ENCODE measurements at places on chromosomes 7 and 10.
A peak's percentile ranks its signal among the peaks of the same experiment; 100 is the strongest.

DNA sequence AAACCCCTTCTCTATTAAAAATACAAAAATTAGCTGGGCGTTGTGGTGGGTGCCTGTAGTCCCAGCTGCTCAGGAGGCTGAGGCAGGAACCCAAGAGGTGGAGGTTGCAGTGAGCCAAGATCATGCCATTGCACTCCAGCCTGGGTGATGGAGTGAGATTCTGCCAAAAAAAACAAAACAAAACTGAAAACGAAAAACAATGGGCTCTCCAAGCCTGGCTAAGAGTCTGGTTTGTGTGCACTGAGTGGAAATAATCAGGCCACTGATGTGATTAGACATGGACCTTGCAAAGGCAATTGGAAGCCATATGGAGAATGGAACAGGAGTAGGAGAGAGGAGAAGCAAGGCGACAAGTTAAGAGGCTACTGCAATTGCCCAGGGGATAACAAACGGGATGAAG, 60.1 kb upstream of the GSDME start:
- no peak for DNase-seq

DNA sequence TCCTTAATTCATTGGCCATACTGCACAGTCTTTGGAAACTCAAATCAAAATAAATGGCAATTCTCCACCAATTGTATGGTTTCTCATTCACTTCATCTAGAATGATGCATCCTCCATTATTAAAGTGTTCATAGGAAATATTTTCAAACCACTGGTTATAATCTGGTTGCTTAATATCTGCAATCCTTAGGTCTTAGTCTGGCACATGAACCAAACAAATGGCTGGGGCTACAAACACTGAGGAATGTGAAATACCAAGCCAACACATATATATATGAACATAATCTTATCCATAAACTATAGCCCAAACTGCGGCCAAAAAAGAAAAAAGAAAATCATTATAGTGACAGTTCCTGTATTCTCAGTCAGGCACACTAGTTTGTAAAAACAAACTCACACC, 5.7 kb upstream of the MSS51 start:
- DNase-seq: no peak

- DNase-seq: no peak
Measured at GRCh38 chr10:42680267-42680666, 41.9 kb upstream of the ZNF33B start.

- DNase-seq: no peak
Measured at GRCh38 chr10:43138757-43139241, 554 bp downstream of the CSGALNACT2 start.

DNA sequence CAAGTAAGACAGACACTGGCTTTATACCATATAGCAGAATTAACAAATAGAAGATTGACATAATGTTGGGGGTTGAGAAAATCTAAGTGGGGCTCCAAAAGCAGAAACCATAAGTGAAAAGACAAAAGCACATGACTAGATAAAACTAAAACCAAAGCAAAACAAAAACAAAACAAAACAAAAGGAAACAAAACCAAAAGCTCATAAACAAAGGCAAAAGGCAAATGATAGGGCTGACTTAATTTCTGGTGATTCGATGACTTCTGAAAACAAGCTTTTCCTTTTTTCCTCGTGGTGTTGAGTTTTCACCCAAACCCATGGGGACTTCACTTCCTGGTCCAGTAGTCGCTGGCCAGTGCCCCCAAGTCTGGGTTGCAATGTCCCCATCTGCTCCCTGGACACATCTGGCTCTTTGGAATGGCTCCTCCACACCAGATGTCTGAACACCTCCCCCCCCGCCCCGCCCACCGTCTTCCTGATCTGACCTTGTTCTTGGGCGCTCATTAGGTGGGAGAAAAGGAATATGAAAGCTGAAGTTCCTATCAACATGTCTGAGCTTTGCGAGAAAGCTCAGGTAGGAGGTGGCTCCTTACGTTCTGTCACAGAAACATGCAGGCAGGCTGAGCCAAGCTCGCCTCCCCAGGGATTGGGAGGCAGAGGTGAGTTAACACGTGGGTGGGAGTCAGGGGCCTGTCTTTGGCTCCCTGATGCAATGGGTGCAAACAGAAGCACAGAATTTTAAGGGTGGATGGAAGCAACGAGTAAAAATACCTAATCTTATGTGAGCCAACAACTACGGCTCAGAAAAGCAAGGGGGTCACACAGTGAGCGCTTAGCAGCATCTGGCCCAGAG, 121.0 kb downstream of the NEURL1 start:
- DNase-seq: no peak

DNA sequence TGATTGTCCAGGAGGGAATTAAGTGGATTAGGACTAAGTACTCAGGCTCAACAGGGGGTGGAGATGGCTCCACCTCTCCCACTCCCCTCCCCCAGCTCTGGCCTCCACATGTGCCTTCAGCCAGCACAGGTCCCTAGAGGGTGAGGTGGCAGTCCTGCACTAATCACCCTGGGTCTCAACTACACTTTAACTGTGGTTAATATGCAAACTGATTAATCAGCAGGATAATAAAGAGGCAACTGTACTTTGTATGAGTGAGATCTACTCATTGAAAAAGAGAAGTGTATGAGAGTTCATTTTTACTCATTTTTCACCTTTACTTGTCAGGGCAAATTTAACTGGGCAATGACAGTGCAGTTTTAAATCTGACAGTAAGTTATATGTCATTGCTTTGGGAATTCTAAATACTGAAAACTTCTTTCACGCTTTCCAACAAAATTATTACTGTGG, 223.8 kb upstream of the CCDC6 start:
- DNase-seq: no peak

DNA sequence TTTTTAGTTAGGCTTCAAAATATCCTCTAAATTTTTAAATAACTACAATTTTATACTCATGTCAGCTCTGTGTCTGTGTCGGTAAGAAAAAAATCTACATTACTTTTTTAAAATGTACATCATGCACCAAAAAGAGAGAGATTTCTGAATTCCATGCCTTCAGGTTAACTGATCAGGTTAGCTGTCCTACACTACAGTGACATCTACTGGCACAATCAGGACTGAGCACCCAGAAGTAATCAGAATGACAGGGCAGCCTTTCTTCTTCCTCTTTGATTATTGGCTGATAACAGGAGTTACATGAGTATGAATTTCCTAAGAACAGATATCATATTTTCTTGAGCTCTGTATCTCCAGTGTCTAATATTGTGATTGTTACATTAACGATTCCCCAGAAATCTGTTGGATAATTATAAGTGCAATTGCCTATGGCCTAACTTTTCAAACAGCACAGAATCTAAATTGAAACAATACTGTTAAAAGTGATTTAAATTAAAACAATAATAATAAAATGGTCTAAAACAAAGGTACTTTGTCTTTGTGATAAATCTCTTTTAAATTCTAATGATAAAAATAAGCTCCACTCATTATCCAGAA, 41.8 kb upstream of the HYCC1 start:
- DNase-seq: no peak

GRCh38 chr7:107210400-107210799, 41.6 kb downstream of the HBP1 start:
- no peak for DNase-seq

DNA sequence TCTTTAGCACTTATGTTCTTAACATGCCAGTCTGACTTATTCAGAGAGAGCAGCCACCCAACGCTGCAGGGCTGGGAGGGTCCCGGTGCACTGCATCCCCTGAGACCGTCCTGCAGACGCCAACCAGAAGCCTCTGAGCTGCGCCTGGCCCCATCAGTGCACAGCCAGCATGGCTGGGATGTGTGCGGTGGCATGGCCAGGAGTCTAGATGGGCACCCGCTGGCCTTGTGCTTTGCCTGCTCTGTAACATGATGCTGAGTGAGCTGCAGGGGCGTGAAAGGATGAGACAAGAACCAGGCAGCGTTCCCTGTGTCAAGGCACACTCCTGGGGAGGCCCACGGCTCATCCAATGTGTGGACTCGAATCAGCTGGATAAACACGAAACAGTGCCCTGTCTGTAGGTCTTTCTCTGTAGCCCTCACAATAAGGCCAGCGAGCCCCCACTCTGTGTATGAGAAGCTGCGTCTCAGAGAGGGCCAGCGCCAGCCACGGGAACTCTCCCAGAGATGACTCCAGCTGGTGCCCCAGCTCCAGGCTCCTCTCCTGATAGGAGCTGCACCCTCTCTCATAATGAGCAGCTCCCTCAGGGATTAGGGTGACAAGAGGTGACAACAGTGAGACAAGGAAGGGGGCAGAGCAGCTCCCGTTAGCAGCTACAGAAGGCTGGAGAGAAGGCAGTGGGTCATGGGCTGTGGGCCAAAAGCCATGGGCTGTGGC, 96.8 kb downstream of the TNS3 start:
- no peak for DNase-seq

GRCh38 chr10:19845503-19846368, 29.5 kb downstream of the PLXDC2 start:
- DNase-seq: no peak

GRCh38 chr7:98930464-98930863, 52.1 kb downstream of the TRRAP start:
- no peak for DNase-seq

GRCh38 chr10:101261702-101262101, 32.4 kb upstream of the LBX1 start:
- no peak for DNase-seq

- DNase-seq: no peak
Measured at GRCh38 chr10:154348-154747, 19.1 kb downstream of the ZMYND11 start.

DNA sequence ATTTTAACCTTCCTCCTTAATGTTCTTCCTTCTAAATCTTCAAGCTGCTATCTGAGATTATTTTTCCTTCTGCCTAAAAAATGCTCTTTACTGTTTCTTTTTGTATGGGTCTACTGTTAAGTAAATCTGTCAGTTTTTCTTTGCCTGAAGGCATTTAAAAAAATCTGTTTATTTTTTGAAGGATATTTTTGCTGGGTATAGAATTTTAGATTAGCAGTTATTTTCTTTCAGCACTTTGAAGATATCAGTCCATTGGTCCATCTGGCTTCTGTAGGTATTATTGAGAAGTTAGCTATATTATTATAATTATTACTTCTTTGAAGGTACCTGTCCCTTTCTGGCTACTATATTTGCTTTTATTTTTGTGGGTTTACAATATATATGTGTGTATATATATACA, 171.4 kb downstream of the BBS9 start:
- DNase-seq: no peak

- peak; percentile 96 for DNase-seq
Measured at GRCh38 chr7:35799846-35800717, 775 bp upstream of the SEPTIN7 start.

DNA sequence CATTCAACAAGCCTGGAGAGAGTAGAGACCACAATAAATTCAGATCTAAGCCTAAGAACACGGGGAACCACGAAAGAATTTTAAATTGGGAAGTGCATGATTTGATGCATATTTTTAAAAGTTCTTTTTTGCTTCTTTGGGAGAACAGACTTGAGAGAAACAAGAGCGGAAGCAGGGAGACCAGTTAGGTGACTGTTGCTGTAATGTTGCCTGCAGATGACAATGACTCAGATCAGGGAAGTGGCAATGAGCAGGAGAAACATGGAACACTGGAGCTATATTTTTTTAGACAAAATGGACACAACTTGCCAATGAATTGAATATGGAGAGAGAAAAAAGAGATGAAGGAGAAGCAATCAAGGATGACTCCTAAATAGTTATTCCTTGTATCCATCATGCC, 125.1 kb downstream of the RAPGEF5 start:
- no peak for DNase-seq

DNA sequence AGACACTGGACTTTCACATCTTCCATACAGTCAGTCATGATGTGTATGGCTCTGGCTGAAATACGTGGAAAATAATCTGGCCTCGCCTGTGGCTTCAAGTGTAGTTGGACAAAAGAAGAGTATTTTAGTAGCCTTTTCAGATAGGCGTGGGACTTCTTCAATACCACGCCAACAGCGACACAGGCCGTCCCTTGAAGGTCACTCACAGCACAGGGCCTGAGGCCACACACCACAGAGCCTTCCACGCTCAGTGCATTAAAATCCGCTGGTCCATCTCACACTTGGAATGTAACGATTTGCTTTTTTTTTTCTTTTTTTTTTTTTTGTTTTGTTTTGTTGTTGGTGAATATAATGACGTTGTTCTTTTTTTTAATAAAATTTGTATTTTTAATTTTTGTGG, 51.8 kb upstream of the SUN1 start:
- no peak for DNase-seq

GRCh38 chr10:86968994-86969355, 693 bp downstream of the ADIRF start:
- no peak for DNase-seq

- DNase-seq: no peak
Measured at GRCh38 chr10:101176577-101176976, 45.5 kb downstream of the TLX1 start.

- no peak for DNase-seq
Measured at GRCh38 chr7:128838981-128839731, 8.9 kb downstream of the FLNC start.

DNA sequence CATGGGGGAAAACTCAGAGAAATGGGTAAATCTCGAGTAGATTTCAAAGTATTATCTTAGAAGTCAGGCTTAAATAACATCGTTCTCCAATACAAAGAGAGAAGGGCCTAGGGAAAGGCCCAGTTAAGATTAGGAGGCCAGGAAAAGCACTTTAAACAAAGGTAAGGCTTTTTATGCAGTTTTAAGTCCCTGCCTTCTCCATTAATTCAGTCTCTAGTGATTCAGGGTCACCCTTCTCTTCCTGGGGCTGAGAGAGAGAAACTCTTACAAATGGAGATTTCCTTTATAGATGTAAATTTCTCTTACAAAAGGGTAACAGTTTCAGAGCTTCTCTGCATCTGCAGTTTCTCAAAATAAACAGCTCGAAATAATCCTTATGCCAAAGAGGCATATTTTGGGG, 179.3 kb downstream of the HECW1 start:
- DNase-seq: no peak

- DNase-seq: no peak
Measured at GRCh38 chr10:128062881-128063563, 63.2 kb downstream of the MKI67 start.

GRCh38 chr10:15229268-15229667, 60.8 kb upstream of the NMT2 start:
- no peak for DNase-seq
